ENCODE measurements at places on chromosomes 7 and 10. TPM values are rescaled to one million over a fixed set of nuclear protein-coding genes. Genes with fewer than 3 reads are reported as not detected.

- no peaks in the 10 kb centered on the region for H3K27me3 ChIP-seq
- no peak overlapping the region for H3K27ac ChIP-seq
- no peaks in the 10 kb centered on the region for H3K4me1 ChIP-seq
- H3K4me3 ChIP-seq: no peak overlapping the region
Observed at GRCh38 chr7:2217716-2218443, 14.9 kb downstream of the MAD1L1 start.

GRCh38 chr7:128879939-128880746 lies 17.5 kb downstream of the ATP6V1F start:
- no peak overlapping the region for H3K27ac ChIP-seq
- no peaks in the 10 kb centered on the region for H3K4me1 ChIP-seq
- H3K4me3 ChIP-seq: no peak overlapping the region
- H3K36me3 ChIP-seq: no peaks in the 10 kb centered on the region
- DNase-seq: peak; percentile 70

Gene KAZALD1
- total RNA-seq: 12.1 TPM

- H3K4me3 ChIP-seq: no peak overlapping the region
- no peaks in the 10 kb centered on the region for H3K4me1 ChIP-seq
- DNase-seq: no peak
Observed at GRCh38 chr10:8009031-8009430, 45.5 kb upstream of the GATA3 start.

DNA sequence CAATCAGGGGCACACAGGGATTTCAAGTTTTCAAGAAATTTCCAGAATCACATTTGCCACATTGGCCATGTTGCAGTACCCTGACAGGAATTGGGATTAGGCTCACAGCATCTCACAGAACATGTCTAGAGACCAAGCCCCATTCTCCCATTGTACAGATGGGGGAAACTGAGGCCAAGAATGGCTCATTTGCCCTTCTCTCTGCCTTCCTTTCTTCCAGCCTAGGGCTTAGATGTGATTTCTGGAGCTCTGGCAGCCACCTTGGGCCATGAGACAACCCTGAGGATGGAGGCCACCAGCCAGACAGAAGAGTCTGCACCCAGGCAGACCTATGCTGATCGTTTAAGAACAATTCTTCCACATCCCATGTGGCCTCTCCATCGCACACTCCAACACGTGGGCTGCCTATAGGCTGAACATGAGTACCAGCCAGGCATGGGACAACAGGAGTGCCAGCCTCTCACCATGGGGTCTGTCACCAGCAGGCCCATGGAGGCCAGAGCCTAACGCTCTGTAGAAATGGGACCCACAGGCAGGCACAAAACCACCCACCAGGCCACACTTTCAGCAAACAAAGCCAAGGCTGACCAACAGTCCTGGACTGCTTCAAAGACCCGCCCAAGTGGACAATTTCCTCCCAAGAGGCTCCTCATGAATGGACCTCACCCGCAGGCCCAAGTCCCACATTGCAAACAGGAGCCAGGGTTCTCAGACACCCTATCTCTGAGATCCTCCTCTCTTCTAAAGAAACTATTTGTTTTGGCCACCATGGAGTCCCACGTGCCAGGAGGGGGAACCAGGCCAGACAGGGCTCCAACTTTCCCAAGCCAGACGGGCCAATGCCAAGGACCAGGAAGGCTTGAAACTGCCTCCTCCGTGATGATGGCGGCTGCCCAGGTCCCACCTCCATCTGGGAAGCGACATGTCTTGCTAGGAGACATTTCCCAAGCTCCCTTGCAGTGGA lies 20.7 kb downstream of the PDGFA start:
- no peaks in the 10 kb centered on the region for H3K36me3 ChIP-seq
- no peak overlapping the region for H3K4me3 ChIP-seq
- no peak for DNase-seq
- no peak overlapping the region for H3K27ac ChIP-seq
- no peaks in the 10 kb centered on the region for H3K27me3 ChIP-seq

DNA sequence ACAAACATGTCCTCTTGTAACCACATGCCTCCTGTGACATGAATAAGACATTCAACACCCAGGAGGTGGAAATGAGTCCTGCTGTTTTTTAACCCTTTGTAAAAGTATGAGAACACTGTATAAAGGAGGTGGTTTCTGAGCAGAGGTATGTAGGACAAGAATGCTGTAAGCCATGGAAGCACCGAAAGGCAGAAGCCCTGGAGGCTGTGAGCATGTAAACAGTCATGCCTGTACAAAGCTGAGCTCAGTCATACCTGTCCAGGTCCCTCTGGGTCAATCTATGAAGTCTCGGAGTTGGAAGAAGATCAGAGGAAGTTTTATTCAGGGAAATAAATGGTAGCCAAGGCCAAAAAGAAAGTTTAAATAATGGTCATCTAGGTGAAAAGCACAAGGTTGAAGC lies 34.7 kb upstream of the XPNPEP1 start:
- H3K27me3 ChIP-seq: no peaks in the 10 kb centered on the region
- peaks cover 2% of the 10 kb centered on the region for H3K4me1 ChIP-seq
- H3K36me3 ChIP-seq: no peaks in the 10 kb centered on the region
- no peak for DNase-seq

Gene DOCK4
- 163 TPM for total RNA-seq

GRCh38 chr10:50533296-50533695 lies 90.5 kb downstream of the SGMS1 start:
- H3K27me3 ChIP-seq: no peaks in the 10 kb centered on the region
- no peak overlapping the region for H3K27ac ChIP-seq
- H3K4me1 ChIP-seq: no peaks in the 10 kb centered on the region
- no peaks in the 10 kb centered on the region for H3K36me3 ChIP-seq
- no peak for DNase-seq

Gene POT1
- 15.0 TPM for total RNA-seq

- H3K4me3 ChIP-seq: no peak overlapping the region
- H3K27me3 ChIP-seq: no peaks in the 10 kb centered on the region
- no peak overlapping the region for H3K27ac ChIP-seq
- no peak for DNase-seq
Observed at GRCh38 chr10:47165168-47165710, 134.8 kb upstream of the GDF10 start.

- H3K4me3 ChIP-seq: no peak overlapping the region
- no peaks in the 10 kb centered on the region for H3K4me1 ChIP-seq
- H3K27ac ChIP-seq: no peak overlapping the region
- no peak for DNase-seq
- H3K36me3 ChIP-seq: no peaks in the 10 kb centered on the region
- no peaks in the 10 kb centered on the region for H3K27me3 ChIP-seq
Observed at GRCh38 chr7:97757824-97758223, 25.9 kb downstream of the TAC1 start.

DNA sequence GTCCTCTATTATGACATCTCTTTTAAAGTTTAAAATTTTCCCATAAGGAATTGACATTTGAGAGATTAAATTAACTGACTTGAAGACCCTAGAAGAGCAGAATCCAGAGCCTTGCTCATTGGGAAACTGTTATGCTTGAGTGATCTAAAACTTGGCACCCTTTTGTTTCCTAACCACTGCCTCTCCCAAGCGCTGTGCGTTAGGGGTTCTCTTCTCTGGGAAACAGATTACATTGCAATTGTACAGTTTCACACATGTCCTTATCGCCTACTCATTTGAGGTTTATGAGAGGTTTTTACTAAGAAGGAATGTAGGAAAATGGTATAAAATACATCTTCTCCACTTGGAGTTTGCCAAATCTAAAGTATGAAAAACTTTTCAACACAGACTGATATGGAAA lies 126.8 kb upstream of the AMPH start:
- H3K27me3 ChIP-seq: no peaks in the 10 kb centered on the region
- no peaks in the 10 kb centered on the region for H3K4me1 ChIP-seq
- DNase-seq: peak; percentile 6
- H3K27ac ChIP-seq: no peak overlapping the region
- peaks cover 8% of the 10 kb centered on the region for H3K36me3 ChIP-seq
- H3K4me3 ChIP-seq: no peak overlapping the region

Gene COX15
- total RNA-seq: 37.7 TPM

GRCh38 chr10:81889181-81889769 lies 14.3 kb downstream of the NRG3 start:
- no peaks in the 10 kb centered on the region for H3K27me3 ChIP-seq
- DNase-seq: no peak
- H3K4me1 ChIP-seq: no peaks in the 10 kb centered on the region
- H3K27ac ChIP-seq: no peak overlapping the region

DNA sequence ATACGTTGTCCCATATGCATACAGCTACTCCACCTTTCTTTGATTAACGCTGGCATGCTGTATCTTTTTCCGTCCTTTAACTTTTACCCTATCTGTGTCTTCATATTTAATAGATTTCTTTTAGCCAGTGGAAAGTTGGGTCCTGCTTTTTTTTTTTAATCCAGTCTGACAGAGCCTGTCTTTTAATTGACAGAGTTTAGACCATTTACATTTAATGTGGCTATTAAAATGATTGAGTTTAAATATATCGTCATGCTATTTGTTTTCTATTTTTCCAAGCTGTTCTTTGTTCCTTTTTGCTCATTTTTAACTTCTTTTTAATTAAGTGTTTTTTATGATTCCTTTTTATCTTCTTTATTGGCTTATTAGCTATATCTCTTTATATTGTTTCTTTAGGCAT lies 217.6 kb upstream of the NEBL start:
- H3K27ac ChIP-seq: no peak overlapping the region
- H3K27me3 ChIP-seq: no peaks in the 10 kb centered on the region
- no peak overlapping the region for H3K4me3 ChIP-seq
- H3K36me3 ChIP-seq: no peaks in the 10 kb centered on the region
- no peak for DNase-seq

DNA sequence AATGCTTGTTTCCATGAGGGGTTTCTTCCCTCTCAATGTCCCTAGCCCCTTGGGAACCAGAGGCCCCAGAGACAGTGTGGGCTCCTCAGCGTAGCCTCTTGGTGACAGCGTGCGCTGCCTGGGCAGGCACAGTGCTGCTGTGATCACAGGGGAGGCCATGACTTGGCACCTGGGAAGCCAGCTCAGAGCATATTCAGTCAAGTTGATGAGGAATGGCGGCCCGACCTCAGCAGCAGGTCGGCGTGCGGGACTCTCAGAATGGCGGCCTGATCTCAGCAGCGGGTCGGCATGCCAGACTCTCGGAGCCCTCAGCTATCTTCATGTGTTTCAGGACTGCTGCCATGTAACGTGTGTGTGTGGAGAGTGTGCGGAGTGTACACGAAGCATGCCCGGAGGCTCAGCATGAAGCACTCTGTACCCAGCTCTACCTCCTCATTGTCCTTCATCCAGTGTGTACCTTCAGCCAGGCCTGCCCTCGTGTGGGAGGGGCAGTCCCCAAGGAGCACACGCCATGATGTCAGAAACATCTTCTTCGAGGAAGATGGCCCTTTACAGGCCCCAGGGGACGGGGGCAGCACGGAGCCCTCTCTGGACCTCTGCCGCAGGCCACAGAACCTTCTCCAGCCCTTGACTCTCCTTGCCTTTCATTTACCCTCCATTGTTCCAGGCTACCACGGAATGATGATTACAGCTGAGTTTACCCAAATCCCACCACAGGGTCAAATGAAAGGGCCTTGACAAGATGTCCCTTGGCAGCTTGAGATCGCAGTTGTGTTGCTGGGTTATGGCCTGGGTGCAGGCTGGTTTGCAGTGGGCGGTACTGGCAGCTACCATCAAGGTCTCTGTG lies 130.4 kb downstream of the SMURF1 start:
- H3K4me3 ChIP-seq: no peak overlapping the region
- H3K4me1 ChIP-seq: no peaks in the 10 kb centered on the region
- no peak overlapping the region for H3K27ac ChIP-seq
- H3K36me3 ChIP-seq: peaks cover 55% of the 10 kb centered on the region
- no peak for DNase-seq

- no peak overlapping the region for H3K4me3 ChIP-seq
- H3K27me3 ChIP-seq: no peaks in the 10 kb centered on the region
- DNase-seq: no peak
- H3K36me3 ChIP-seq: no peaks in the 10 kb centered on the region
Observed at GRCh38 chr10:131723297-131724168, 177.3 kb upstream of the PPP2R2D start.

GRCh38 chr7:131581241-131582051 lies 25.0 kb upstream of the PODXL start:
- H3K4me3 ChIP-seq: no peak overlapping the region
- H3K27me3 ChIP-seq: no peaks in the 10 kb centered on the region
- DNase-seq: peak; percentile 41
- no peaks in the 10 kb centered on the region for H3K36me3 ChIP-seq

GRCh38 chr7:42946627-42946950 lies 14.4 kb downstream of the MRPL32 start:
- H3K27me3 ChIP-seq: no peaks in the 10 kb centered on the region
- no peaks in the 10 kb centered on the region for H3K36me3 ChIP-seq
- H3K27ac ChIP-seq: no peak overlapping the region
- H3K4me3 ChIP-seq: no peak overlapping the region
- no peaks in the 10 kb centered on the region for H3K4me1 ChIP-seq

All from lung (tissue), 17 donors.